ENCODE measurements at places on chromosomes 3 and 15. TPM values are rescaled to one million over a fixed set of nuclear protein-coding genes. Genes with fewer than 3 reads are reported as not detected.

The IGF2BP2 gene
- 0.18 TPM for total RNA-seq

The SETD2 gene
- total RNA-seq = 56.2 TPM

The CGNL1 gene
- not detected for total RNA-seq

The MOBP gene
- total RNA-seq = not detected

The PTH1R gene
- total RNA-seq = not detected

The RTP1 gene
- not detected for total RNA-seq

The RAD51 gene
- total RNA-seq = 11.4 TPM

The P2RY13 gene
- 0.97 TPM for total RNA-seq

The IL12A gene
- 0.83 TPM for total RNA-seq

The TTC23 gene
- total RNA-seq = 9.0 TPM

The MBD4 gene
- 130 TPM for total RNA-seq

The P2RY12 gene
- not detected for total RNA-seq

The ADAMTS9 gene
- not detected for total RNA-seq

The CNTN3 gene
- not detected for total RNA-seq

The GPR62 gene
- not detected for total RNA-seq

The HIGD2B gene
- not detected for total RNA-seq

The GALNT15 gene
- not detected for total RNA-seq

The NUDT16 gene
- total RNA-seq = 3.1 TPM

The CFAP161 gene
- total RNA-seq = 0.11 TPM

The NPRL2 gene
- total RNA-seq = 71.1 TPM

The PSMA4 gene
- 137 TPM for total RNA-seq

The SLC9A9 gene
- total RNA-seq = 2.3 TPM

The SH2D7 gene
- not detected for total RNA-seq

The STAC gene
- total RNA-seq = not detected

The MST1R gene
- total RNA-seq = not detected

The FGF7 gene
- total RNA-seq = not detected

The XCR1 gene
- total RNA-seq = not detected

The ZMYND10 gene
- 1.4 TPM for total RNA-seq

The MESP2 gene
- total RNA-seq = not detected

The C3orf70 gene
- not detected for total RNA-seq

The APBA2 gene
- total RNA-seq = not detected

The LYZL4 gene
- not detected for total RNA-seq

The ASB14 gene
- 0.04 TPM for total RNA-seq

The AMOTL2 gene
- not detected for total RNA-seq

The HTD2 gene
- 19.9 TPM for total RNA-seq

The FOXL2 gene
- total RNA-seq = not detected

The MORC1 gene
- not detected for total RNA-seq

The HRG gene
- total RNA-seq = not detected

The MSL2 gene
- total RNA-seq = 47.1 TPM

The RPSA gene
- total RNA-seq = 2,449 TPM

The TRH gene
- not detected for total RNA-seq

The TMEM62 gene
- 47.8 TPM for total RNA-seq

The PLSCR4 gene
- total RNA-seq = not detected

The CYP8B1 gene
- not detected for total RNA-seq

The ZDHHC19 gene
- total RNA-seq = not detected

The MRPS11 gene
- 48.8 TPM for total RNA-seq

The FGF12 gene
- total RNA-seq = not detected
